ENCODE measurements at places on chromosomes 4 and X.

DNA sequence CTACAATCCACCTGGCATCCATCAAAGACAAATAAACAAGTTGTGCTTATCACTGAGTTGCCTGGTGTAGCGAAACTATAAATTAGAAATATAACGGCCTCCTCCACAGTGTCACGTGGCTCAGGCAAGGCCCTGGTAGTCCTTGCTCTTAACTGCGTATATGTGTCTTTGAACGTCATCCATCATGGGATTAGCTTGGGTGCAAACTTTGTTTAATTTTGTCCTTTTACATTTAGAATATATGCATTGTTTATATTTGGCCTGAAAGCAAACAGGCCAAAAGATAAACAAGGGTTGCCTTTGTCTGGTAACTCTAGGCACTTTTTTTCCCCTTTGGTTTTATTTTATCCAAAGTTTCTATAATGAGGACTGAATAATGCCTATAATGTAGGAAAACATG is 184.9 kb downstream of the KIT start:
- no peak for DNase-seq

- DNase-seq = no peak
Observed at GRCh38 chr4:146495269-146495668, 26.5 kb downstream of the SLC10A7 start.

DNA sequence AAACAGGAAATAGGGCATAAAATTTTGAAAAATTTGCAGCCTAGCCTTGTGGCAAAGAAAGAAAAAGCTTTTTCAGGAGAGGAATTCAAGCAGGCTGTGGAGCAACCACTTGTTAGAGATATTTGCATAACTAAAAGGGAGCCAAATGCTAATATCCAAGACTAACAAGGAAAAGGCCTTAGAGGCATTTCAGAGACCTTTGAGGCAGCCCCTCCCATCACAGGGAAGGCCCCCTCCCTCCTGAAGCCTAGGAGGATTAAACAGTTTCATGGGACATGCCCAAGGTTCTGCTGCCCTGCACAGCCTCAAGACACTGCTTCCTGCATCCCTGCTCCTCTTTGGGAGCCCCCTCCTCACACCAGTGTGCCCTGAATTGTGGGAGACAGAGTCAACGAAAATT is 275.4 kb upstream of the SFRP2 start:
- DNase-seq = no peak

DNA sequence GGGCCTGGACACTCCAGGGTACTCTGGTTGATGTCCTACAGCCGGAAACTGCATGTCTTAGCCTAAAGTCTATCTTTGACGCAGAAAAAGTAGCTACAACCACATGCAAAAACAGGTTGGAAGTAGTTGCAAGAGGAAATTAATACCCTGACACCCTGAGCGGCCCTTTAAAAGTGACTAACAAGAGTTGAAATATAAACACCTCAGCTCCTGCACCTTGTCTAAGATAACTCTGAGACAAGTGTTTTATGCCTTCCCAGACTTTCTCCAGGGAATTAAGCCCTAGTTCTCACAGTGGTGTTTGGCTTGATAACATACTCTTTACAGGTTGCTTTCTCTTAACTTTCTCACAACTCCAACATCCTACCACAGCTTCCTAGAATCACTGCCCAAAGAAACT is 943.1 kb downstream of the DMD start:
- DNase-seq = no peak

Data from stimulated activated CD4-positive, alpha-beta T cell treated with anti-CD3 and anti-CD28 coated beads, Interleukin-1b, Interleukin-23, amount 100 ng/mL, for 1 hour (primary cell).